ENCODE measurements at places on chromosomes 3 and 15.

DNA sequence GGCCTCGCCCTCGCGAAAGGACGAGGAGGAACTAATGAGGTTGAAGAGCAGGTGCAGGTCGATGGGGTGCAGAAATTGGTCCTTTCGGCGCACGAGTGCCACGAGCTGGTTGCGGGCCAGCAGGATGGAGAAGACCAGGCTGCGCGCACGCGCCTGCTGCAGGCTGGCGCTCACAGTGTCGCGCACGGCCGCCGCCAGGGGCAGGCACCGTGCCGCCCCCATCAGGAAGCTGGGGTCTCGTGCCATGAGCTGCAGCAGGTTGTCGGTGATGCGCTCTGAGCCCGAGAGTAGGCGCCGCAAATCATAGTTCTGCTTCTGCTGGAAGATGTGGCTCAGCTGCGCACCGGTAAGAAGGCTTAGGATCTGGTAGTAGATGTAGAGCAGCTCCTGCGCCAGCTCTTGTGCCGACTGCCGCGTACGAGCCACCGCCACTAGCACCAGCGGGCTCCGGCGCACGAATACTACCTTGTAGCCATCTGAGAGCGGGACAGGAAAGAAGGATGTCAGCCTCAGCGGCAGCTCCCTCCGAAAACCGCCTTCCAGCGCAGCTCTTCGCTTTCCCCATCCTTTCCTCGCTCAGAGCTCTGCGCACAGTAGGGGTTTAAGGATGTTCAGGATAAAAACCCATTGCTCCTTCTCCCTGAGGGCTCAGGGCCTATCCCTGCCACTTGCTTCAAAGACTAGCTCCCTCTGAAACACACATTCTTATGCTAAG lies 6.9 kb upstream of the MST1R start:
- no peak for DNase-seq

DNA sequence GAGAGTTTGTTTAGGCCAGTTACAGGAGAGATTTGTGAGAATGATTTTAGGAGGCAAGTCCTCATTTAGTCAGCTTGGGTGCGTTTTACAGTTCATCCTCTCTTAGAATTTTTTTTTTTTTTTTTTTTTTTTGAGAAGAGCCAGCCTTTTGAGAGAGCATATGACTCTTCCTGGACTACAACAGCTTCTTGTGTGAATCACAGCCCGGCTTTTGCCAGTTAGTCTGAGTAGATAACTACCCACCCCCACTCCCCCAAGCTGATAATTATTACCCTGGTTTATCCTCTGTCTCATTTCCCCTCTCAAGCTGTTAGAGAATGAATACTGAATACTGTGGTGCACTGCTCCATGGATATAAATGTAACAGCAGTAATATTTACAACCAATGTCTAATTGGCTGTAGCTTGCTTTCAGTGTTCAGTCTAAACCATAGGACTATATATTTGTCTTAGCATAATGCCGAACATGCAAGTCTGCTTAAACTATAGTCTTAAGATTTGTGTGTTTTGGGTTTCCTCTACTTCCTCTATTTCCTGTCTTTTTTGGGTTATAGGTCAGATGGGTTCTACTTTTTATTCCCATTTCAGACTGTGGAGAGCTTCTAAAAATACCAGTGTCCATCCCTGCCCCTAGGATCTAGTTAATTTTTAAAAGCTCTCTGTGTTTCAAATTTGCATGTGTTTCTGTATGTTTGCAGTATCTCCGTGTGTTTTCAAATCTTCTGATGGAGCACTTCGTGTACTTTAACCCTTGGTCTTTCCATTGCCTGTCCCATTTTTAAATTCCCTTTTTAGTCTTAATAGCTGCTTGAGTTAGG lies 8.0 kb downstream of the CHD2 start:
- DNase-seq, result no peak

- DNase-seq, result no peak
Observed at GRCh38 chr3:23809840-23810342, 4.1 kb downstream of the UBE2E1 start.

- DNase-seq, result no peak
Observed at GRCh38 chr3:56857178-56857577, 55.4 kb upstream of the ARHGEF3 start.

DNA sequence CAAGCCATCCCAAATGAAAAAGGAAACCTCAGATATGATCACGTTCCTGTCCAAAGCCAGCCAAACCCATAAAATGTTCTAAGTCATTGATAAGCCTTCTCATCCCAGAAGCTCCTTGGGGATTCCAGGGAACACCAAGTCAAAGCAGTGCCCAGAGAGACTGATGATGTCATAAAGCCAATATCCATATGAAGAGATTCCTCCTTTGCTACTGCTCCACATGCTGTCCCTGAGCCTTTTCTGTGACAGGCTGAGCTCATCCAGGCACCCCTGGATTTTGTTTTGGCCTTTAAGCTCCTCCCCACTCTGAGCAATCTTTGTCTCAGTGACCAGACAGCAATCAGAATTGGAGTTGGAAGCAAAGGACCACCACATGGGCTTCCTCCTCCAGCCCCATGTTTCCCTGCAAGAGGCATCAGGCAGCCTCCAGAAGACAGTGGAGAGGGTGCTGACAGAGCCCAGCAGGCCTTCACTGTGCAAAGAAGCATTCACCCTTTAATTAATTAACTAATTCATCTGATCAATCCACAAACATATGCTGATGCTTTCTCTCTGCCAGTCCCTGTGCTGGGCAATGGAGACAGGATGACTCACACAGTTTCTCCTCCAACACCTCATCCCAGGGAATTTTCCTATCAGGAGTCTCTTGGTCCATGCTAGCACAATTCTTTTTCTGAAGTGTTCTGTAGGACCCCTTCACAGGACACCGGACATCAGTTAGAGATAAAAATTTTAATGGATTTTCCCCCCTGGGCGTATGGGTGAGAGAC lies 25.0 kb downstream of the MEX3B start:
- no peak for DNase-seq

DNA sequence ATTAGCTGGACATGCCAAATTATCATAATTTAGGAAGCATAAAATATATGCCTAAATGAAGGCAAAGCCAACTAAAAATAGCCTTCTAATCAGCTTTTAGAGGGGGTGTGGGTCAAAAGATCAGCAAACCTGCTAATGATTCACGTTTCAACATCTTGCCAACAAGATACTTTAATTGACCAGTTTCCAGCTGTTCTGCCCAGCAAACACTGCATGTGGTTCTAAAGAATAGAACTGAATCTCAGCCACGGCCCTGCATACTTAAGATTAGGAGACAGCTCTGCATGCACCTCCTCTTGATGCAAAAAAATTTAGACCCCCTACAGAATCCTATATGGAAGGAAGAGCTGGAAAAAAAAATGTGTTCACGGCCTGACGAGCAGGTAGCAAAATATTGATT lies 500.5 kb downstream of the TBL1XR1 start:
- no peak for DNase-seq

GRCh38 chr3:45915518-45916231 lies 27.6 kb upstream of the CXCR6 start:
- no peak for DNase-seq

DNA sequence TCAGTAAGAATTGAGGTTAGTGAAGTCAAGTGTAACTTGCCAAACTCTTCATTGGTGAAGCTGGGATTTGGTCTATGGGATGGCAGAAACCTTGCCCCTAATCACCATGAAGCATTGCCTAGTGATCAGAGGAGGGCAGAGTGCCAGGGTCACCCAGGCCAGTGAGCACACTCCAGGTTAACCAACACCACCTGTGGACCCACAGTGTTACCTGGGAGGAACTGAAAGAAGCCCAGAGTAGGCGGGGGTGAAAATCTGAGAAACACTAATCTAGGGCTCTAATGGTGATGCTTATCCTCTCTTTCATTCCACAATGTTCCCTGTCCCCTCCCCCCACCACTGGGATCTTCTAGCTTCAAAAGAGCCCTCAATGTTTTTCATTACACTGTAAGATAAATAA lies 372.8 kb downstream of the CTNNB1 start:
- DNase-seq, result no peak

DNA sequence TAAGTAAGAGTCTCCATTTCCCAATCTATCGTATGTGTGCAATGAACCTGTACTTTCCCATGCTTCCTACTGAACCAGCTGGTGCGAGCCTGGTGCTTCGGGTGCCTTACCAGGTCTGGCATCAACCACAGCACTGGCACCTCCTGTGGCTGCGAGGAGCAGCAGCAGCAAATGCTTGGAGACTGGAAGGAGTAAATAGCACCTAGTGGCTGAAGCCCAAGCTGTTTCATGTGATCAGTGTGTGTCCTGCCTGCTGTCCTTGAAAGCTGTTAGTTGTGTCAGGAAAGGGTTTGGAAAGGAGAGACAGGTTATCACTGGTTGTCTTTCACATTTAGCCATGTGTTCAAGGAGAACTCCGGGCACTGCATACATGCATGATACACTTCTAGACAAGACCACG lies 31.8 kb downstream of the PCOLCE2 start:
- no peak for DNase-seq

Data from fibroblast of the conjunctiva (primary cell).